ENCODE measurements at places on chromosomes 11 and 22. TPM values are rescaled to one million over a fixed set of nuclear protein-coding genes. Genes with fewer than 3 reads are reported as not detected.

The KCNE3 gene
- total RNA-seq: 8.2 TPM

The CD3G gene
- total RNA-seq: 1.2 TPM

The FGF3 gene
- total RNA-seq: not detected

The TMEM151A gene
- 0.17 TPM for total RNA-seq

The ARHGAP20 gene
- 3.7 TPM for total RNA-seq

The MDK gene
- total RNA-seq: 71.6 TPM

The PHETA2 gene
- 8.5 TPM for total RNA-seq

DNA sequence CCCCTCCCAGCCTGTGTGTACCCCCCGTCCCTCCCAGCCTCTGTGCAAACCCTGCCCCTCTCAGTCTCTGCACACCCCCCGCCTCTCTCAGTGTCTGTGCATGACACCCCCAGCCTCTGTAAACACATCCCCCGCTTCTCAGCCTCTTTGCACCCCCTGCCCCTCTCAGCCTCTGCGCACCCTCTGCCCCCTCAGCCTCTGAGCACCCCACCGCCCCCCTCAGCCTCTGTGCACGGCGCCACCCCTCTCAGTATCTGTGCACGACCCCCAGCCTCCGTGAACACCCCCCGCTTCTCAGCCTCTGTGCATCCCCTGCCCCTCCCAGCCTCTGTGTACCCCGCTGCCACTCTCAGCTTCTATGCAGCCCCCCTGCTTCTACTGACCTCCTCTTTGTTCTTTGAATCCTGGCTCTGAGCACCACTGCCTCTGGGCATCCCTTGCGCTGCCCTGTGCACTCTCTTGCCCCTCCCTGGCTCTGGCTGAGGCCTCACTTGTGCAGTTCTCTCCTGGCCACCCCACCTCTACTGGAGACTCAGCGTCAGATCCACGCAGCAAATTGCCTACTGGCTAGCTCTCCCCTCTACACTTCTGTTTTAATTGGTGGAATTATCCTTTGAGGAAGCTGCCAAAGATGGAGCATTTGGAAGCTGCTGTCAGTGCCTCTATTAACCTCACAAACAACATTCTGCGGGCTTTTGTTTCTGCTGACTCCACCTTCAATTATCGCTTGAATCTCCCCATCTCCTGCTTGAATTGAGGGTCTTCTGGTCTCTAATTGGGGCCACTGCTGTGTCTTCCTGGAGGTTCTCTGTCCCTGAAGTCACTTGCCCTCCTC is 838.6 kb downstream of the TBC1D22A start:
- DNase-seq: no peak

DNA sequence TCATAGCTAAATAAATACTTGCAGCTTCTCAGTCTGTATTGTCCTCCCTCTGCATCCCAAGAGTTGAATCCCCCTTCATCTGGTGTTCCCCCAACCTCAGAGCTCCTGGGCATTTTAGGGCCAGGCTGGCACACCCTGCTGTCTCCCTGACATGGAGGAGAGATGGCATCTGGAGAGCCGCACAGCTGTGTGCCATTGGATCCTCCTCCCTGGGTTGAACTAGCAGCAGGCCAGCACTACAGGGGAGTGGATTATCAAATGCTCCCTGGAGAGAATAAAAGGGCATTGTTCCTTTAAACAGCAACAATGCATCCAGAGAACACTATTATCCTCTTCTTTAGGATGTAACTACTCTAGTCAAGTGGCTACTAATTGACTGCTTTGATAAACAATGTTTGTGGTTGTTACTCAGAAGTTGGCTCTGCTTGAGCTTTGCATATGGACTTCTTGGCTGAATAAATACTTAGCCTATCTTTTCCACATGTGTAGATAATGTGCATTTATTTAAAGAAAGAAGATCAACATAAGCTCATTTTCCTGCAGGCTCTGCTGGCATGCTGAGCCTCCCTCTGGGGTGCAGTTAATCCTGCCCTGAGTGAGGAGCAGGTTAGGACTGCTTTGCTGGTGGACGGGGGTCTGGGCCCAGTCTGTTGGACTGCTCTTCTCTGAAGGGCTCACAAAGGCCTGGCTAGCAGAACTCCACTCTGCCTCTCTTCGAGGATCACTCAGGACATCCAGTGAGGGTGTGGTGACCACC is 897.2 kb downstream of the TBC1D22A start:
- no peak for DNase-seq

DNA sequence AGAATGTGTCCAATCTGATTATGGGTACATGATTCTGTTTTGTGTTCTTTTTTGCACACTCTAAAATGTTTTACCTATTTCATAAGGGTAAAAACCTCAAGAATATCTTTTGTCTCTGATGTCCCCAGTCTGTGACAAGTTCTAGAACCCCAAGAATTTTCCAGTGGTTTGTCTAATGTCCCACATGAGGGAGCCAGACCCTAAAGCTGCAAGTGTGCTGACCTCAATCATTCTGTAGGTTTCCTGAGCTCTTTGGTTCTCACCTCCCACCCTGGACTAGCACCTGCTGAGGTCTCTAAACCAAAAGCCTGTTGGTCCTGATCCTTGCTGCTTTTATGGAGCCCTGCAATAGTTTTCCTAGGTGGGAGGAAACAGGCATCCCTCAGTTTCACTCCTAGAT is 149.8 kb upstream of the MPPED2 start:
- no peak for DNase-seq

DNA sequence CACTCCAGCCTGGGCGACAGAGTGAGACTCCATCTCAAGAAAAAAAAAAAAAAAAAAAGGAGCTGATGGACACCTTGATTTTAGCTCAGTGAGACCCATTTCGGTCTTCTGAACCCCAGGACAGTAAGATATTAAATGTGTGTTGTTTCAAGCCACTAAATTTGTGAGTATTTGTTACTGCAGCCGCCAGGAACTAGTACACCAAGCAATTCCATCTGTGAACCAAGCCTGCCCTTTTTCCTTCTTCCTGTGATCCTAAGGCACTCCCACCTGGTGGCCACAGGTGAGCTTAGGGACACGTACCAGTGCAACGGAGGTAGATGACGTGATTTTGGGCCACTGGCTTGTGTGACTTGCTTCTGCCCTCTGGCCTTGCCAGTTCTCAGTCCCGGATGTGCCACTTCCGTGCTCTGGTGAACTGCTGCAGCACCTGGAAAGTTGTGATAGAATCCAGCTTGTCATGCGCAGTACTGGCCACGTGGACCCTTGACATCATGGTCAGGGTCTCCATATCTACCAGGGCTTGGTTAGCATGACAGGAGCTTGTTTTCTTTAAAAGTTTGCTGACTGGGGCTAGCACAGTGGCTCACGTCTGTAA is 19.6 kb upstream of the ATXN10 start:
- DNase-seq: no peak

- no peak for DNase-seq
Observed at GRCh38 chr11:108278546-108278945, 55.7 kb downstream of the ATM start.

DNA sequence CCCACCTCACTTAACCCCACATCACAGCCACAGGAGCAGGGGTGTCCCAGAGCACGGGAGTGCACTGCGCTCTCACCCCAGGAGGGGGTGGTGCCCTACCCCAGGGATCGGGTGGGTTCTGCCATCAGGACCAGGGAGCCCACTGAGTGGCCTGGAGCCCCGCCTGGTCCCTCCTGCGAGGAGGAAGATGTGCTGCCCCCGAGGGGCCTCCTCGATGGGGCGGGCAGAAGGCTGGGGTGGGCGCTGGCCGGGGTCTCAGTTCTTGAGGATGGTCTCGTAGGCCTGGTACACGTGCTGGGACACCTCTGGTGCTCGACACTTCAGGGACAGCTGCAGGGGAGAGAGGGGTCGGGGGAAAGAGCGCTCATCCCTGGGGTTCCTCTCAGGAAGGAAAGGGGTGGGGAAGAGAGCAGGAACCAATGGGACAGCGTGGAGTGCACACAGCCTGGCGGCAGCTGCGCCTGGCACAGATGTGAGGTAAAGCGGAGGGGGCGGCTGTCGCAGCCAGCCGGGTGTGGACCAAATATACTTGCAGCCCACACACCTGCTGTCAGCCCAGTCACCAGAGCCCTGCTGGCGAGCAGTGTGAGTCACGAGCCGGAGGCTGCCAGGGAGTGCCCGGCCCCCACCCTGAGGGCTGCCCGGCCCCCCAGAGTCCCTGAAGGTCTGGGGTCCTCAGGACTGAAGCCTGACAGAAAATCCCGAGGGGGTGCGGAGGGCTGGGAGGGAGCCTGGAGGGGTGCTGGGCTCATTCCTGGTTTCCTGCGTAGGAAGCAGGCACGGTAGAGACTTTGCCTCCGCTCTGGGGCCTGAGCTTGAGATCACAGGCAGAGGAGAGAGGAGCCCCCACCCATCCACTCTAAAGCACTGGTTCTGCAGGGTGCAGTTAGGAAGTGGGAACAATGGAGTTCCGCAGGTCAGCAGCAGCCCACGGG is 13.3 kb upstream of the RASL10A start:
- no peak for DNase-seq

DNA sequence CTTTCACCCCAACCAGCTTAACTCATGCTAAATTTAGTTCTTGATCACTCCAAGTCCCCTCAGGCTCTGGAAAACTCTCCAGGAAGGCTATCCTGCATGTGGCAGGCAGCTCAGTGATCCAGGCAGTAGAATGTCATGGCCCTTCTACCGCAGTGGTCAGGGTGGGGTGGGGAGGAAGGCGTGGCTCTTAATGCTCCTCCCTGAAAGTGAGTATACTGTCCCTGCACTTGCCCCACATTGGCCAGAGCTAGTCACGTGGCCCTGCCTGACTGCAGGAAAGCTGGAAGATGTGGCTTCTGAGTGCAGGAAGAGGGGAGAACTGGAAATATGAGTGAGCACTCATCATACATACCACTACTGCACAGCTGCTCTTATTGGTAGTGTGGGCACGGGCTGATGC is 102.1 kb downstream of the GRAMD1B start:
- DNase-seq: no peak

- DNase-seq: no peak
Observed at GRCh38 chr11:97815667-97816066, 1205.1 kb upstream of the CNTN5 start.

DNA sequence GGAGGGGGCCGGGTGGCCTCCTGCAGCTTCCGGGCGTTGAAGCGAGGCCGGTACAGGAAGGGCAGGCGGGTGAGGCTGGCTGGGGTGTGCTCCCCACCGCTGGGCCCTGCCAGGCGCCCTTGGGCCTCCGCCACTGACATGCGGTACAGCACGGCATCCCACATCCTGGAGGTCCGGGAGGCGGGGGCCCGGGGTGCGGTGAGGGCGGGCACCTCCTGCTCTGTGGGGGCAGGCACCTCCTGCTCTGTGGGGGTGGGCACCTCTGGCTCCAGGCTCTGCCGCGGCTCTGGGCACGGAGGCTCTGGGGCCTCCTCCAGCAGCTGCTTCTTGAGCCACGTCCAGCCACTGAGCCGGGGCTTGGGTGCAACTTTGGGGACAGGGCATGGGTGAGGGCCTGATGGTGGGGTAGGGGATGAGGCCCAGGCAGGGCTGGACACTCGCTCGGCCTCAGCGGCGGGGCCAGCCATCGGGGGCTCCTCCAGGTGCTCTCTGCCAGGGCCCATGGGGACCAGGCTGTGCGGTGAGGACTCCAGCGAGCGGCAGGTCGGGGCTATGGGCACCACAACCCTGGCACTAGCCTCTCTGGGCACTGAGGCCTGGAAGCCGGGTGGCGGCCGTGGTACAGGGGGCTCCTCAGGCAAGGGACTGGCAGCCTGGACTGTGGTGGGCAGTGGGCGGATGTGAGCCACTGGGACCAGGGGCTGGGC is 2.3 kb downstream of the PRR33 start:
- DNase-seq: no peak

DNA sequence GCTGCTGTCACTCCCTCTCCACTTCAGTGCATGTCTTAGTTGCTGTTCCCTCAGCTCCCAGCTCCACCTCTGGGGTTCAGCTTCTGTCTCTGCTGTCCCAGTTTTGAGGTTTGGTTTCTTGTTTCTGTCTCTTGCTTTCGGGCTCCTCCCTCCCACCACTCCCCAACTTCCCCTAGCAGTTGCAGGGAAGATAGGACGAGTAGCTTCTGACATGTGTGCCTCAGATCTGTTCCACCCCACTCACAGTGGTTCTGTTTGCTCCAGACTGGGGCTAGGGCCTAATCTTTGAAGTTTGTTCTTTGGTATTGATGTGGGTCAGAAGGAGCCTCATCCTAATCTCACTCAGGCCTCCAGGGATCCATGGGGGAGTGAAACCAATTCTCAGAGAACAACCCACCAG is 2.6 kb upstream of the RRM1 start:
- DNase-seq: no peak

DNA sequence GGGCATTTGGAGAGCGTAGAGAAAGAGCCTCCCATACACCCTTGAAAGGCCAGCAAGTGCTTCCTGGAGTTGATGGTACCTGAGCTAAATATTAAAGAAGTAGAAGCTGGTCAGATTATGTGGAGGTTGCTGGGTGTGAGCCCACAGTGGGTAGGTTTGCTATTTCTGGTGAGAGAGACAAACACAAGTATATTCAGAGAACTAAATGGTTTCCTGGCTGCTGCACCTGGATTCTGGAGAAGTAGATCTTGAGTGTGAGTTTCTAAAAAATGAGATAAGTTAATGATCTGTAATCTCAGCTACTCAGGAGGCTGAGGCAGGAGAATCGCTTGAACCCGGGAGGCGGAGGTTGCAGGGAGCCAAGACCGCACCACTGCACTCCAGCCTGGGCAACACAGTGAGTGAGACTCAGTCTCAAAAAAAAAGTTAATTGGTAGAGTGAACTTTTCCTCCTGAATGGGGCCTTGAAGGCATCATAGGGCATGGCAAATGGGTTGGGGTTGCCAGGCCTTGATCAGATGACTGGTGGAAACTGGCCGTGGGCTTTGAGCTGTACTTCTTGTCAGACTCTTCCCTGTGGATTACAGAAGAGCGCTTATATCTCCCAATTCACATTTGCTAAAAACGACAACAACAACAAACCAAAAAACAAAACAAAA is 75.8 kb downstream of the ADAMTS15 start:
- DNase-seq: no peak

DNA sequence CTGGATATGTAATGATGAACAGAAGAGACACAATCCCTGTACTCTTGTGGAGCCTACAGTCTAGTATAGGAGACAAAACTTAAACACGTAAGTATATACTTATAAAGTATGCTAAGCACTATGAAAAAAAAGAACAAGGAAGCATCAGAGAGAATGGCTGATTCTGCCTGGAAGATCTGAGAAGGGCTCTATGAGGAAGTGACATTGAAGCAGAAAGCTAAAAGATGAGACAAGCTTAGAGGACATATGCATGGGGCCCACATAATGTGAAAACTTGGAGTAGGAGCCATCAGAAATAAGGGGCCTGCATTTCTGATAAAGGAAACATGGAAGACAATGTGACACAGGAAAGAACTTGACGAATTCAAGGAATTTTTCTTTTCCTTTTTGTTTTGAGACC is 16.6 kb downstream of the SAA1 start:
- DNase-seq: no peak

All from prostate gland (tissue), 2 donors.